ENCODE measurements at places on chromosomes 13 and 19.

DNA sequence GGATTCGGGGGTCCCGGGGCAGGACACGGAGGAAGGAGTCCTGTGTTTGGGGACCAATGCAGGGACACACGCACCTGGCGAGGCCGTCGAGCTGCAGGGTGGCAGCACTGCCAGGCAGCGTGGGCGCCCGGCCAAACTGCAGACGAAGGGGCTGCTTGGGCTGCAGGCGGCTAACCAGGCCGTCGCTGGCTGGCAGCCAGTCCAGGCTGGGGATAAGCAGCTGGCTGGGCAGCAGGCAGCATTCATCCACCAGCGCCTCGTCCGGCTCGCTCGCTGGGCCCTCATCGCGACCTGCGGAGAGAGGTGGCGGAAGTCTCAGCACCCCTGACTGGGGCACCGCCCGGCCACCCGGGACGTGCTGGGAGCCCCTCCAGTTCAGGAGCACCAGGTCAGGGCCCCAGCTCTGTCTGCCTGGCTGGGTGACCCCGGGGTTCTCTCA lies 11.5 kb downstream of the CFD start:
- DNase-seq, result no peak

DNA sequence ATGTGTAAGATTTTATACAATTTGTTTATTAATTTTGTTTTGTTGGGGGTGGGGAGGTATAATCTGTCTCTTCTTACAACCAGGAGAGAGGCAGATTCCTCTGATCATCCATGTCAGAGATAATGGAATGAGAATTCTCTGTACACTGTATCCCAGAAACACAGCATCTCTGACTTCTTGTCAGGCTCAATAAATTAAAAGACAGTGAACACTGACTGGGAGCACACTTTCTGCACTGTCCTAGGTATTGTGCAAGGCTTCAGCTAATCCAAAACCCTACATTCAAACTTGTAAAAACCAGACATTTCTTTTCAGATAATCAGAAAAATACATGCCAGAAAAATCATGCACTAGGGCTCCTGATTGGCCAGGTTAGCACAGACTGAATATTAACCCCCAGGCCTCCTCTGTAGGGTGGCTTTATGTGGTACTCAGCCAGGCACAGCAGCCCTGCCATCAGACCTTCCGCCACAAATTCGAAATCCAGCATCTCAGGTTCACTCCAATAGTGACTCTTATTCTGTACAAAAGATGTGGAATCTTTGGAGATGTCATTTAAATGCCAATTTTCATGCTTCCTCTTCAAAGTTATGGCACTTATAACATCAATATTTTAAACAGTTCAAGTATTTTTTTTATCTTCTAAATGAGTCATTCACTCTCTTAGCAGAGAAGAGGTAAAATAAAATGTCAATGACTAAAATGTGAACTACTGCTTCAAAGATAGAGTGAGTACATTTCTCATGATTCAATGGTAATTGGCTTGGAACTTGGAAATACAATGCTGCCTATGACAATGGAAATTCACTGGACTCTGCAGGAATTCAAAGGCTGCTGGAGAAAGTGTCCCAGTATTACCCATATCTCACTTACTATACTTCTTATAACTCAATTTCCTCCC lies 211.5 kb downstream of the KLF12 start:
- DNase-seq, result peak; percentile 19

GRCh38 chr19:18304208-18304457 lies 18.7 kb downstream of the LSM4 start:
- DNase-seq, result no peak

DNA sequence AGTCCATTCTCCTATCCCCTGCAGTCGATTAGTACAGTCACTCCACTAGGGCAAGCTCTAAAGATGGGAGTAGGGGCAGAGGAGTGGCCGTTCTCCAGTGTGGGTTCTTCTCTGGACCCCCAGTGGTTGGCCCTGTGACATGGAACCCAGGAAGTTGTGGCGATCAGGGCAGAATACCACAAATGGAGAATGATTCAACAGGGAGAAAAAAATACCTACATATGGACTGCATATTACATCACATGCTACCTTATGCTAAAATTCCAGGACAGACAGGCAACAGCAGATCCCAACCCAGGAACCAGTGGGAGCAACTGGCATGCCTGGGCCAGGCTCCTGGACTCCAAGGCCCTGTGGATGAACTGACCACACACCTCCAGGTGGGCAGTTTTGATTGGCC lies 20.4 kb downstream of the POU2F2 start:
- DNase-seq, result peak; percentile 46

- DNase-seq, result no peak
Measured at GRCh38 chr19:18669883-18670282, 13.6 kb upstream of the CRTC1 start.

GRCh38 chr13:49840675-49841074 lies 48.2 kb upstream of the KPNA3 start:
- DNase-seq, result no peak

DNA sequence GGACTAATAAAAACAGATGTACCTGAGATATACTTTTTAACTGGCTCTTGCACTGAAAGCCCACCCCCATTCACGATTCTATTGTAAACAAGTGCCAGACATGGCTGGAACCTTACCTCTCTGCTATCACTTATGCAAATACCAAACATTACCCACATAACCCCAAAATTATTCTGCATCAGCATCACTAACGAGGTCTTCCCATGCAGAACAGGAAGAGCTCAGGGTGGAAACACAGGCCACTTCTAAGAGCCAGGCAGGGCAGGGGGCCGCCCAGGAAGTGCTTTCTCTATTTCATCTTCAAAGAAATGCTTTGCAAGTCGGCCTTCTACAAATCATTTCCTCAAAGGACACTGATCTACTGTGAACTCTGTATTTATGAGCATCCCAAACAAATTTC lies 7.3 kb downstream of the IRS2 start:
- DNase-seq, result no peak

DNA sequence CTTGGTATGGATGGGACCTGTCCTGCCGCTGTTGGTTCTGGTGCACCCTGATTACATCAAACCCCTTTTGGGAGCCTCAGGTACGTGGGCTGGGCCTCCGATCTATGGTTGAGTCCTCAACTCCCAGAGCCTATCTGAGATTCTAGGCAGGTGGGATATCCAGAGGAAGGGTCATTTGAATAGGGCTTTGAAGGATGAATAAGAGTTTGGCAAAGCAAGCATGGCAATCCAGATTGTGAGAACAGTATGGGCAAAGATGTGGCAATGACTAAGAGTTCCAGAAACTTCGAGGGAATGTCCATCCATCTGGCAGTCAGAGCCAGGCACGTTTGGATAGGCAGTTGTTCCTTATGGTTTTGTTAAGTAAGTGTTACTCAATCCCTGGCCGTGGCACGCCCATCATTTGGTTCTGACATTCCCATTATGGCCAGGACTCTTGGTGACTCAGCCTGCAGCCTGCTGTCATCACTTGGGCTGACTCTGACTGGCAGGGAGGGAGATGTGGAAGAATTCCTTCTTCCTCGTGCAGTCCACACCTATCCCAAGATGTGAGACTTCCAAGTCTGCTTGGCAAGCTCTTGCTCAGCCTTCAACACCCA lies 21.5 kb downstream of the CYP4F22 start:
- DNase-seq, result no peak

DNA sequence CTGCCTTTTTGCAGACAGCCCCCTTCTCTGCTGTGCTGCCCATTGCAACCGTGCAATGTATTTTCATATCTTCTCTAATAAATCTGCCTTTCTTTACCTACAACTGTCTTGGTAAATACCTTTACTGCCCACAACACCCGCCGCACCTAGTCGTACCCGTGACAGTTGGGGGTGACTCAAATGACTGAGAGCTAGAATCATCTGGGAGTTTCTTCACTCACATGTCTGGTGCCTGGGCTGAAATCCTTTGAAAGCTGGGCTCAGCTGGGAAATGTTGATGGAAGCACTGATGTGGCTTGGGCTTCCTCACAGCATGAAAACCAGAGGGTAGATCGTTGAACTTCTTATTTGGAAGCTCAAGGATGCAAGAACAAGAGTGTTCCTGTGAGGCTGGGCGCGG lies 2.8 kb upstream of the PNMA8A start:
- DNase-seq, result no peak

- no peak for DNase-seq
Measured at GRCh38 chr13:103431856-103432255, 365.6 kb upstream of the SLC10A2 start.

- no peak for DNase-seq
Measured at GRCh38 chr13:113581871-113582270, 2.7 kb upstream of the TFDP1 start.

- DNase-seq, result no peak
Measured at GRCh38 chr13:29733147-29733611, 117.2 kb downstream of the UBL3 start.

DNA sequence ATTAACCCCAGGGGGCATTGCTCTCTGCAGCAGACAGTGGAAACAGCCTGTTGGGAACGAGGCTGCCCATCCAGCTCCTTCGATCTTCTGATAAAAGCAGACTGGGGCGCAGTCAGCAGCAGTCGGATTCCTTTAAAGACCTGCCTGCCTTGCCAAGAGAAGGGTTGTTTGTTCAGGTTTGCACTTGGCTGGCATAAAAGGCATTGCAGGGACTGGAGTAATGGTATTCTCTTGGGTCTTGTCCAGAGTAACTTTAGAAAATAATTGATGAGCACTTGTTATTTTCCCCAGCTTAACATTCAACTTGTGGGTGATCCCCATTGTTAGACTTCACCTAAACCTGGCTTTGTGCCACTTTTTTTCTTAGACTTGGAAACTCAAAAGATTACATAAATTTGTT lies 67.3 kb upstream of the SLC10A2 start:
- DNase-seq, result no peak

- DNase-seq, result no peak
Measured at GRCh38 chr19:51194527-51195315, 30.2 kb upstream of the CD33 start.

DNA sequence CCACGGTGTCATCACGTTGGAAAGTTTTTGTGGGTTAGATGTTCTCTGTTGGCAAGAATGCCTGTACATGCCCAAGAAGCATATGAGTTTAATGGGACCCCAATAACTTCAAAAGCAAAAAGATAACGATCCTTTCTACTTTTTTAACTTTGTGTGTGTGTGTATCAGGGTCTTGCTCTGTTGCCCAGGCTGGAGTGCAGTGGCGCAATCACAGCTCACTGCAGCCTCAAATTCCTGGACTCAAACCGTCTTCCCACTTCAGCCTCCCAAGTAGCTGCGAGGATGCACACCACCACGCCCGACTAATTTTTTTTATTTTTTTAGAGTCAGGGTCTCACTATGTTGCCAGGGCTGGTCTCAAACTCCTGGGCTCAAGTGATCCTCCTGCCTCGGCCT lies 34.3 kb upstream of the TPM4 start:
- no peak for DNase-seq

GRCh38 chr13:99442273-99442895 lies 58.9 kb upstream of the TM9SF2 start:
- DNase-seq, result peak; percentile 74

GRCh38 chr13:23386533-23386932 lies 47.0 kb downstream of the SACS start:
- no peak for DNase-seq

GRCh38 chr19:42132030-42132628 lies at the start of gene POU2F2:
Gene POU2F2 (minus strand): TSS chr19:42132446. CDS start chr19:42132411, 35 bp downstream.
- peak; percentile 61 for DNase-seq

DNA sequence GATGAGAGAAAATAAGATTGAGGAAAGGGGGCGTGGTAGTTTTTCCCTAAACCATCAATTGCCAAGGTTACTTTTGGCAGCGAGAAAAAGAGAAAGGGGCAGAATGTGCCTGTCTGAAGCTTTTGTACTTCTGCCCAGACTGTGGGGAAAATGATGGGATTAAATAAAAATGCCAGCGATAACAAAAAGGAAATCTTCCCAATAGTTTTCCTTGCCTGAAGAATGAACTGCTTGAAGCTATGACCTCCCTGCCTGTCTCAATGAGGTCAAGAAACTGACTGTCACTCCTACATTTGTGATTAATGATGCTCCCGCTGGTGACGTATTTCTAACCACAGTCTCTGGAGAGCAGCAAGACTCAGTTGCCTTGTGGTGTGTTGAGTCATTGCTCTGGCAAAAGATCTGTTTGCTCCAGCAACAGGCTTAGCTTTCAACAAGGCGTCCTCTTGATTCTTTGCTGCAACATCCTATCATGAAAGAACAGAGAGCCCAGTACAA lies 1051.5 kb downstream of the DIAPH3 start:
- peak; percentile 26 for DNase-seq

GRCh38 chr13:71617265-71617664 lies 249.7 kb downstream of the DACH1 start:
- no peak for DNase-seq

DNA sequence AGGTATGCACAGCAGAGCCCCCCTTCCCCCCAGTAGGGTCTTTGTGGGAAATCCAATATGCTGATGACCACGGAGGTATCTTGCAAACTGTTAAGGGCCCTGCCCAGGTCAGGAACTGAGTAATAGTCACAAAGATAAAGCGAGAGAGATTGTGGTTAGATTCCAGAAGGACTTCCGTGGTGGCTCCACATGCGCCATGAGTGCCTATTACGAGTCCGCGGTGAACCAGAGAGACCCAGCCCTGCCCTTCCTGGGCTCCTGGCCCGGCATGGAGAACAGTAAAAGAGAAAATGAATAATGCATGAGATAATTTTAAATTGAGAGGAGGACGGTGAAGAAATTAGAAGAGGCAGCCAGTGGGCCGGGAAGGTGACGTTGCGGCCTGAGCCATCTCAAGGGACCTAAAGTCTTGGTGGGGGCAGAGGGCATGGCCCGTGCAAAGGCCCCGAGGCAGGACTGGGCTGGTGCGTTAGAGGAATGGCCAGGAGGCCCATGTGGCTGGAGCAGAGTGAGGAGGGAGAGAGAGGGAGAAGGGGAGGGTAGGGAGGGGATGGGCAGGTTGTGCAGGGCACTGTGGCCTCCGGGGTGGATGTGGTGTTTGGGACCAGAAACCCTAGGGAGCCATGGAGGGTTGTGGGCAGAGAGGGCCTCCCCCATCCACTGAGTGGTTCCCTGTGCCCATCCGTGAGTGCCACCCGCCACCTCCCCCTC lies 46.6 kb upstream of the NFIC start:
- DNase-seq, result peak; percentile 35

DNA sequence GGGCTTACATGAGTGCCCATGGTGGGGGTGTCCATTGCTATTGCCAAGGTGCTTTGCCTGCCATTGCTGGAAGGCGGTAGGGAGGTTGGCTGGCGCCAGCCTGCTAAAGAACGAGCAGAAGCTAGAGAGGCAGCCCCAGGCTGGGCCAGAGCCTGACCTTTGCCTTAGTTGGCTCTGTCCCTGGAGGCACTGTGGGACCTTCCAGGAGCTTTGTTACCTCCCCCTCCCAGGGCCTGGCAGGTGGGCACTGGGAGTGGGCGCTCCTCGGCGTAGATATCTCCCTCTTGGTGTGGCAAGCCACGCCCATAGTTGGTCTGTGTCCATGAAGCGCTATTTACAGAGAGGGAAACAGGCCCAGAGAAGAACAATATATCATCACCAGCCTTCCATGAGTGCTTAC lies 2.3 kb upstream of the SLC25A42 start:
- DNase-seq, result no peak

Measured in GM03348 (cell line).